Right atrium auricular region (tissue), 2 donors: ENCODE measurements at places on chromosomes 6 and 20. TPM values are rescaled to one million over a fixed set of nuclear protein-coding genes. Genes with fewer than 3 reads are reported as not detected.

The ESR1 gene
- 0.47 TPM for total RNA-seq

The LPA gene
- total RNA-seq, result not detected

The BRD2 gene
- 56.9 TPM for total RNA-seq

The NNAT gene
- total RNA-seq, result 2.6 TPM

The DDAH2 gene
- 93.3 TPM for total RNA-seq

The RCAN2 gene
- total RNA-seq, result 210 TPM

The PHACTR3 gene
- total RNA-seq, result 24.2 TPM

The SLC22A2 gene
- not detected for total RNA-seq

The BHLHE23 gene
- not detected for total RNA-seq
